ENCODE measurements at places on chromosomes 2 and 18.

DNA sequence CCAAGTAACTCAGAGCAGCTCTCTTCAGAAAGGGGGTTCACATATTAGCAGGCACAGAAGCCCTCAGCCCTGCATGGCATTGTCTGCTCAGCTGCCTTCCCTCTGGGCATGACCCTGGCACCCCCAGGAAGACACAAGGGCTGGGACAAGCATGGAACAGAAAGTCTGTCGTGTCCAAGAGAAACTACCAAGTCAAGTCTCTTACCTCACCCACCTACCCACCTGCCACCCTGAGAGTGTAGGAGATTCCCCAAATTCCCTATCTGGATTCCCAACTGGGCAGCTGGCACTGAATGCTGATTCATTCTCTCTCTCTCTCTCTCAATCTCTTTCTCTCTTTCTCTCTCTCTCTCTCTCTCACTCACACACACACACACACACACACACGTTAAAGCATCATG lies 21.6 kb downstream of the SMAD7 start:
- DNase-seq, result no peak

GRCh38 chr2:134155134-134155533 lies 98.7 kb upstream of the MGAT5 start:
- DNase-seq, result no peak

- no peak for DNase-seq
Measured at GRCh38 chr2:23549051-23549450, 164.1 kb downstream of the KLHL29 start.

DNA sequence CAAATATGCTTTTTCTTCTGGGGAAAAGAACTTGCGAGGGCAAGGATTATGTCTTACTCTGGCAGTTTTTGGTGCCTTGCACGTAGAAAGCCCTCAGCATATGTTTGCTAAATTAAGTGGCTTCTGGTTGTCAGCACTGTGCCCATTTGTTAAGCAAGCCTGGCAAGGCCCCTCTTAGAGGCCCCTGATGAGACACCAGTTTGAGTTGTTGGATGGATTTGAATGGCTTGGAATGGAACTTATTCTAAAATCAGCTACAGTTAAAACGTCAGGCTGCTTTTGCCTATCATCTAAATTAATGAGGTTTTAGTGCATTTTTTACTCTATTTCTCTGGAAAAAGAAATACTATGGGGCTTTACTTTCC lies 28.2 kb downstream of the TMEM182 start:
- DNase-seq, result no peak

- DNase-seq, result peak; percentile 90
Measured at GRCh38 chr2:216017365-216017764, 4.0 kb upstream of the MREG start.

- DNase-seq, result no peak
Measured at GRCh38 chr2:237894986-237895543, 35.6 kb downstream of the RAMP1 start.

GRCh38 chr2:102635317-102635716 lies 16.0 kb downstream of the SLC9A2 start:
- DNase-seq, result no peak

Measured in activated CD4-positive, alpha-beta T cell treated with anti-CD3 and anti-CD28 coated beads, Interleukin-10, Interleukin-2, amounts not matched to agents 100 ng/mL and 50 ng/mL, durations not matched to agents 16 hours and 8 hours (primary cell).